ENCODE measurements at places on chromosomes 11 and 22.

DNA sequence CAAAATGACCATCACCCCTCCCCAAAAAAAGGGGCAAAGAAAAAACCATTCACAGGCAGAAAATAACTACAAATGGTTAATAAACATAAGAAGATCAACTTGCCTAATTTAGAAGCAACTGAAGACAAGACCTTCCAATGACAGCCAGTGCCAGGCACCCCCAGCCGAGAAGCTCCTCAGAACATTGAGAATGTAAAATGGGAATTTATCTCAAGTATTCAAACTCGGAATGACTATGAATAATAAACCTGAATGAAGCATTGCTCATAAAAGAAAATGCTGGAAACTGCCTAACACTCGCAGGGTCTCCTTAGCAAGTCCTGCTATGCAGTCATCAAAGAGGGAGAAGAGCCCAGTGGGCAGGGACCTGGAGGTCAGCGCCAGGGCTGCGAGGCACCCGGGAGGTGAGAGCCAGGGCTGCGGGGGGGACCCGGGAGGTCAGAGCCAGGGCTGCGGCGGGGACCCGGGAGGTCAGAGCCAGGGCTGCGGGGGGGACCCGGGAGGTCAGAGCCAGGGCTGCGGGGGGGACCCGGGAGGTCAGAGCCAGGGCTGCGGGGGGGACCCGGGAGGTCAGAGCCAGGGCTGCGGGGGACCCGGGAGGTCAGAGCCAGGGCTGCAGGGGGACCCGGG is 23.2 kb upstream of the MOB2 start:
- DNase-seq = no peak

- no peak for DNase-seq
Measured at GRCh38 chr11:116110802-116111201, 606.6 kb upstream of the CADM1 start.

- no peak for DNase-seq
Measured at GRCh38 chr22:50010676-50011446, 1.7 kb downstream of the IL17REL start.

- DNase-seq = no peak
Measured at GRCh38 chr22:39173787-39174497, 21.5 kb upstream of the CBX7 start.

DNA sequence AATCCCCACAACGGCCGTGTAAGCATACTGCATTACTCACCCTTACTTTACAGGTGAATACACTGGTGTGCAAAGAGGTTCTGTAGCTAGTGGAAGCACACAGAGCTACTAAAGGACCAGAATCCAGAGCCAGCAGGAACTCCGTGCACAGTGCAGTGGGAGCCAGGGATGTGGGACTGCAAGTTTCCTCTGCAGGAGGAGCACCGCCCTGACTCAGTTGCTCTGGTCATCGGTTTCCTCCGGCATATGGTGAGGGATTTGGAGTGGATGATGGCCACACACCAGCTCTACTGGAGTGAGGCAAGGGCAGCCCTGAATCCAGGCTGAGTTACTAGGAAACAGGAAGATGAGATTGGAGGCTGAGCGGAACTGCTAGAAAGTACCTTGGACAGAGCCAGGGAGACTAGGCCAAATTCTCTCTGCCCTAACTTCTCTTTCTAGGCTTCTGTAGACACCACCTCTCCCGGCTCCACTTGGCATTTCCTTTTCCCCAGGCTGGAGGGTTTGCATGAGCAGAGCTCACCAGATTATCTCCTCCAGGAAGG is 18.2 kb upstream of the C22orf42 start:
- DNase-seq = no peak

DNA sequence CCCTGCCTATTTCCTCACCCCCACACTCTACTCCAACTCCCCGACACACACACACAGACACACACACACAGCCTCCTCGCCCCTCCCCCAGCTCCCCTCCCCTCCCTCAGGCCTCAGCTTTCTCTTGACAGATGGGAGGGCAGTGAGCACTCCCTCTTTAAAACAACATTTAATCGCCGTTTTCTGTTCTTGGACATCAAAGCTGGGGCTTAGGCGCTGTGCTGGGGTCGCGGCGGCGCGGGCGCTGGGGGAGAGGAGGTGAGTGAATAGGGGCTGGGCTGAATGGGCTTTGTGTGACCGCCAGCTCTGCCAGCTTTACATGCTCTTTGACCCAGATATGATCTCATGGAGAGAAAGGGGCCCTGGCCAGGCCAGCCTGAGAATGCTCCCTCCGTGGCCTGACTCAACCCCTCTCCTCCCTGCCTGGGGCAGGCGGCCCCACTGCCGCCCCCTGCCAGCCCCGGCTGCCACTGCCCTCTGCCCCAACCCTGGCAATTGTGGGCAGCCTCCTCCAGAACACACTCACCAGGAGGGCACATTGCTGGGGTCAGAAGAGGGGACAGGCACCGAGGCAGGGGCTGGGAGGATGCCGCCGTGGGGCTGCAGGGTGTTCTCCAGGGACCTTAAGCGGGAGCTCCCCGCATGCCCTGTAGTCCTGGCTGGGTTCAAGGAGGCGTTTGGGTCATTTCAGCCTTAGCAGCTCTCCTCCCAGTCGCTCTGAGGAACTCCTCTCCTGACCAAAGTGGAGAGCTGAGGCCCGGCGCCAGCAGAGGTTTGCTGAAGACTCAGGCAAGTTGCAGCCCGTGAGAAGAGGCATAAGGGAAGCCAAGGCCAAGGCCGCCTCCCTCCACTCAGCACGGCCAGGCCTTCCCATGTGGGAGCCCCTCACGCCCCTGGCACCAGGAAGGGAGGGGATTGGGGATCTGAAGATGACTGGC is 38.3 kb upstream of the NNMT start:
- DNase-seq = no peak

DNA sequence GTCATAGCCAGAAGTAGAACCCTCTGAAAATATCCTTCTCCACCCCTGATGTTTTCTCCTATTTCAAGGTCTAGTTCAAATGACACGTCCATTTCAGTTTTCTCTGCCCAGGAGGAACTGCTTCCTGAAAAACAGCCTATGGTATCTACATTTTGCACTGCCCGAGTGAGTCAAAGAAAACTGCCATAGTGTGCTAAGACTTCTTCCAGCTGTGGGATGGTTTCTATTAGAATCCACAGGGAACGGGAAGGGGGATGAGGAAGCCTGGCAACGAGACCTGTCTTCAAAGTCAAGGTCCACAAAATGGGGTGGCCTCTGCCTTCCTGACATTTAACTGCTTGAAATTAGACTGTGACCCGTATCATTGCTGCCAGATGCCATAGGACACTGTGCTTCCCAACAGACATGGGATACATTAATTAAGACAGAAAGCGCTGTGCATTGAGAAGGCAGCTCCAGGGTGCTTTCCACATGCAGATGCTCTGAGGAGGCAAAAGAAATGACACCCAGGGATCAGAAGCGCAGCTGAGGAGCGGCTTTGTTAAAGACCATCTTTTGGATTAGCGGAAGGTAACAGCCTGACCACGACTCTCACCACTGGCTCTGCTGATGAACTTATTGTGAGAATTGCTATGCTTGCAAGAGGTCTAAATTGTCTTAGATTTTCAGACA is 39.4 kb upstream of the NUP50 start:
- DNase-seq = no peak

DNA sequence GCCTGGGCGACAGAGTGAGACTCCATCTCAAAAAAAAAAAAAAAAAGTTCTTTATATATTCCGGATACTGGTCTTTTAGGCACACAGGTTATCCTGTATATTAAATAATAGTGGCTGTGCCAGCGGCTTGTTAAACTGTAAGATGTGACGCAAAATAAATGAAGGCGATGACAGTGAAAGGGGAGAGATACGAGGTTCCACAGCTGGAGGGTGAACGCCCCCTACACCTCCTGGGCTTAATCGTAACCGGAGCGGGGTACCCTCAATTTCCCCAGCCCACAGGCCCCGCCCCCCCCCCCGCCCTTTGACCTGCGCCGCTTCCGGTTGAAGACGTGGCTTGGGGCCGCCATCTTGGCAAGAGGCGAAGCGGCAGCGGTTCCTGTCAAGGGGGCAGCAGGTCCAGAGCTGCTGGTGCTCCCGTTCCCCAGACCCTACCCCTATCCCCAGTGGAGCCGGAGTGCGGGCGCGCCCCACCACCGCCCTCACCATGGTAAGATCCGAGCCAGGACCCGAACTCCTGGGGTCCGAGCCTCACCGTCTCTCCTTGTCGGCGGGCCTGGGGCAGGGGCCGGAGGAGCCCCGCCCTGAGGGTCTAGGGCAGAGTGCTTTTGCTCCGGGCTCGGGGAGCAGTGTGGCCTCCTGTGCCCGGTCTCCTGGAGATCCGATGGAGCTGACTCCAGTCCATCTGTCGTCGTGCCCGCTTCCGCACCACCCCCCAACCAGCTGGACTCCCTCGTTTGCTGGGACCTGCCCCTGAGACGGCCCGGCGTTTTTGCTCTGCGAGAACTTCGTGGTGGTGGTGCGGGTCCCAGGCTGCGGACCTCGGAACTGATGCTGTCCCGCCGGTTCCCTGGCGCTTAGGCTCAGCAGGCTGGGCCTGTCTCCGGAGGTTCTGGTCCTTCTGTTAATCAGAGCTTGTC is at the start of gene ARCN1:
TSS of gene ARCN1 (plus strand) at position 349 of the 920 bp plus-strand sequence. CDS start at position 488, 139 bp downstream.
- DNase-seq = no peak

DNA sequence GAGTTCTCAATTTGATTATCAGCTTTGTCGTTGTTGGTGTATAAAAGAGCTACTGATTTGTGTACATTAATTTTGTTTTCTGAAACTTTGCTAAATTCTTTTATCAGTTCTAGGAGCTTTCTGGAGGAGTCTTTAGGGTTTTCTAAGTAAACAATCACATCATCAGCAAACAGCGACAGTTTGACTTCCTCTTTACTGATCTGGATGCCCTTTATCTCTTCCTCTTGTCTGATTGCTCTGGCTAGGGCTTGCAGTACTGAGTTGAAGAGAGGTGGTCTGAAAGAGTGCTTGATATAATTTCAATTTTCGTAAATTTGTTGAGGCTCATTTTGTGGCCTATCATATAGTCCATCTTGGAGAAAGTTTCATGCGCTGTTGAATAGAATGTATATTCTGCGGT is 213.0 kb downstream of the DLG2 start:
- DNase-seq = no peak

GRCh38 chr11:61702701-61703312 is 22.6 kb downstream of the DAGLA start:
- no peak for DNase-seq

DNA sequence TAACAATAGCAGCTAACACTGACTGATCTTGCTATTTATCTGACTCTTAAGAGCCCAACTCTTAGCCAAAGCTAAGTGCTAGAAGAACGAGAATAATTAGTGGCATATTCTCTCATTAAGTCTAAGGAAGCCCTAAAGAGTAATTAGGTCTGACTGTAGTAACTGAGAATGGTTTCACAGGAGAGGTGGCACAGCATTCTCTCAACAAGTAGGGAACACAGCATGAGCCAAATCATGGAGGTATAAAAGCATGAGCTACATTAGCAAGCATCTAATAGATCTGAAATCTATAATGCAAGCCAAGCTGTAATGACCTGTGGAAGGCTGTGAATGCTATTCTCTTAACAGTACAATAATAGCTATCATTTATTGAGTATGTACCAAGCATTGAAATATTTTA is 230.6 kb downstream of the TTC28 start:
- no peak for DNase-seq

GRCh38 chr11:12159351-12160099 is 49.1 kb downstream of the MICAL2 start:
- no peak for DNase-seq

DNA sequence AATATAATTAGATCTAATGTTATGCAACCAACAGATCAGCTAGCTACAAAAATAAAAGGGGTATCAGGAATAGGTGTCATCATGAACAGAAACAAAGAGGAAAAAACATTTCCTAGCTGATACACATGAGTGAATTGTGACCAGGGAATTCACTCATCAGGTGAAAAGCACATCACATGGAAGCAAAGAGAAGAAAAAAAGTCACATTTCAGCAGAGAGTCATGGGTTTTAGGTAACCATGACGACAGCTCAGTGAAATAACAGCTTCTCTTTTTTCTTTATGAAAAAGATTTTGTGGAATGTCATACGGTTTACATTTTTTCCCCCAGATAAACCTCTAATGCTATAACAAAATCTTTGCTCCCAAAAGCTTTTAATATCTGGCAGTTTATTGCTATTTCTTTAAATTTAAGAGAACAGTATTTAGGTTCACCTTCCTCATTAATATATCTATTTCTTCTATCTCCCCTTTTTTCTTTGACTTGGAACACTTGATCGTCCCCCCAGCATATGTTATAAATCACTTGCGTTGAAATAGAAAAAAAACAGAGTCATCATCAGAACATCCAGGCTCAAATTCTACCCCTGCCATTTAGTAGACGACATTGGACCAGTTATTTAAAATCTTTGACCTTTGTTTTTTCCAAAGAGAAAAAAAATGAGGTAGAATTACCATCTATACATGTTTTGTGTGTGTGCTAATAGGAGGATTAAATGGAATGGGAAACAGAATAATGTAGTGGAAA is 5.3 kb downstream of the TYR start:
- DNase-seq = no peak

- no peak for DNase-seq
Measured at GRCh38 chr11:27505781-27506180, 788 bp downstream of the LIN7C start.

DNA sequence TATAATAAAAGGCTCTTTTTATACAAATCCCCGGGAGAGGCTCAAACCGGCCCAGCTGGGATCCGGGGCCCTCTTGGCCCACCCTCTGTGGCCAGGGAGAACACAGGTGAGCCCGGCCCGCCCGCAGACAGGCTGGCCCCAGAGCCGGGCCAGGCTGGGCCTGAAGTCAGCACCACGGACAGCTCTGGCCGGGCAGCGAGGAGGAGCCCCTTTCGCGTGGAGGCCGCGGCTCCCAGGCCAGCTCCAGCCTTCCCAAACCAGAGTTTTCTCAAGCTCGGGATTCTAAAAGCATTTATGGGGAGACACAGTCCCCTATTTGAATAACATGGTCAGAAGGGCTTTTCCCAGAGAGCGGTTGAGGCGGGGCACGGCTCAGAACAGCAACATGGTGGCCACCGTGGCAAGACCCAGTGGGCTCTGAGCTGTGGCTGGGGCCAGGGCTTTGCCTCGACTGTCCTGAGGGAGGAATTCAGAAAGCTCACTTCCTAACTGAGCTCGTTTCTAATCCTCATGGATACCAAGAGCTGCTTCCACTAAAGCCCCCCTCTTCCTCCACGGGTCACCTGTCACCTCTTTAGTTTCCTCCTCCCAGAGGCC is 115.4 kb downstream of the BRD1 start:
- DNase-seq = no peak

GRCh38 chr22:50329236-50329635 is 2.4 kb upstream of the DENND6B start:
- peak; percentile 78 for DNase-seq

DNA sequence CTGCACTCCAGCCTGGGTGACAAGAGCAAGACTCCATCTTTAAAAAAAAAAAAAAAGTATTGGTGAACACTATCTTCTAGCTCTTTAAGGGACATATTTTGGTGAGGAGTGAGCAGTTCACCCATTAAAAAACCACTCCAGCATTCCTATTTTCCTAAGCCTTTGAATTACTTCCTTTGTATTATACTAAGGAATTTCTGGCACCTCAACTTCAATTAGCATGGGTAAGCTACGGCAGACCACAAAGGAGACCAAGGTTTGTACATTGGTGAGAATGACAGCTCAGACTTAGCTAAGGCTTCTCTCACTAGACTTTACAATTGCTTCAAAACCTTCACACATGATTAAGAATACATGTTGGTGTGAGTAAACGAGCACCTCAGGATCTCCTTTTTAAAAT is 57.0 kb upstream of the BIRC3 start:
- DNase-seq = no peak
